ENCODE measurements at places on chromosomes 12 and 14. TPM values are rescaled to one million over a fixed set of nuclear protein-coding genes. Genes with fewer than 3 reads are reported as not detected.

The NRXN3 gene
- 1.2 TPM for total RNA-seq

The AICDA gene
- total RNA-seq, result not detected

The SPX gene
- total RNA-seq, result not detected

The KRT6C gene
- total RNA-seq, result not detected

The SLC25A21 gene
- 0.77 TPM for total RNA-seq

DNA sequence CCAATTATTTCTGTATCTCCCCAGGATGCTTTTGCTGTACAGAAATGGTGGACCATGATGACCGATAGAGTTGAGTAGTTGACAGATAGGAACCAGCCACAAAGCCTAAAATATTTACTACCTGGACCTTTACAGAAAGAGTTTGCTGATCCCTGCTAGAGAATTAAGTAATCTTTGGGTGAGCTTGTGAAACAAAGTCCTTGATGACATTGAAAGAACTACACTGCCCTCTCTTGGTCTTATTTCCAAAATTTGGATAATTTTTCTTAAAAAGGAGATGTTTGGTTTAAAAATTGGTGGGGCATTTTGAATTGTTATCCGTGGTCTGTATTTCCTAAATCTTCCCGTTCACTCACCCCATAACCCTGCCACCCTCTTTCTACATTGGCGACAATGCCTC lies 13.7 kb upstream of the TCTN1 start:
- H3K36me3 ChIP-seq, result no peaks in the 10 kb centered on the region
- no peak overlapping the region for H3K27ac ChIP-seq
- H3K4me3 ChIP-seq, result no peak overlapping the region
- DNase-seq, result no peak

- H3K4me1 ChIP-seq, result no peaks in the 10 kb centered on the region
- H3K27me3 ChIP-seq, result no peaks in the 10 kb centered on the region
- no peak overlapping the region for H3K27ac ChIP-seq
- no peak overlapping the region for H3K4me3 ChIP-seq
- no peak for DNase-seq
- H3K36me3 ChIP-seq, result no peaks in the 10 kb centered on the region
Observed at GRCh38 chr14:84482256-84483071, 1047.5 kb upstream of the FLRT2 start.

GRCh38 chr12:91316907-91317269 lies 134.3 kb upstream of the DCN start:
- H3K4me3 ChIP-seq, result no peak overlapping the region
- H3K36me3 ChIP-seq, result no peaks in the 10 kb centered on the region
- H3K27me3 ChIP-seq, result no peaks in the 10 kb centered on the region
- no peaks in the 10 kb centered on the region for H3K4me1 ChIP-seq
- no peak for DNase-seq

DNA sequence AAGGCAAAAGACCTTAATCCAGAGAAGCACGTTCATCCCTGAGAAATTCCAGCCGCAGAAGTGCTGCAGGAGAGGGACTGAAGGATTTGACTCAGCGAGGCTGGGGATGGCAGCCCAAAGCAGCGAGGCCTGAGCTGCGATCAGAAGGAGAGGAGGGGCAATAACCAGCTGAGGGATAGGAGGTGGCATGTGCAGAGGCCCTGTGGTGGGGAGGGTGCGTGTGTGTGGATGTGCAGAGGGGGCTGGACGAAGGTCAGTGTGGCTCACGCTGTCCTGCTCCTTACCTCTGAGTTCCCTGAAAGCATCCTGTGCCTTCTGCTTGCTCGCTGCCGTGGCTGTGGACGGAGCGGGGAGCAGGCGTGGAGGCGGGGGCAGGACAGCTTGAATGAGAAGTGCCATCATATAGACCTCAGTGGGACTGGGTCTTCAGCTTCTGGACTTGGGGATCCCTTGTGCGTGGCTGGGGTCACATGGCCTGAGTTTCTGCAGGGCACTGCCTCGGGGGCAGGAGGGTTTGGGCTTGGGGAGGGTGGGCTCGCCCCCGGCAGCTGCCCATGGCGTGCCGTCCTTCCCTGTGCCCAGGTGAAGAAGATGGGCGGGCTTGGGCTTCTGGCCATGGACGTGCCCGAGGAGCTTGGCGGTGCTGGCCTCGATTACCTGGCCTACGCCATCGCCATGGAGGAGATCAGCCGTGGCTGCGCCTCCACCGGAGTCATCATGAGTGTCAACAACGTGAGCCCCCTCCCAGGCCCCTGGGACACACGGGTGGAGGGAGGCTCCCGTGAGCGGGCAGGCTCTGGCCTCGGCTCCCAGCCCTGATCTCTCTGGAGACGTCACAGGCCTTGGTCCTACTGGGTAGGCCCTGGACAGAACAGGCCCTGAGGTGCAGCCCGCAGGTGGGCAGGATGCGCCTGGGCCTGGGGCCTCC lies 11.0 kb downstream of the ACADS start:
- no peak overlapping the region for H3K4me3 ChIP-seq
- no peak for DNase-seq
- H3K4me1 ChIP-seq, result no peaks in the 10 kb centered on the region
- no peaks in the 10 kb centered on the region for H3K27me3 ChIP-seq
- no peaks in the 10 kb centered on the region for H3K36me3 ChIP-seq

Measured in colonic mucosa (tissue), 4 donors.